ENCODE measurements at places on chromosomes 6 and 20. TPM values are rescaled to one million over a fixed set of nuclear protein-coding genes. Genes with fewer than 3 reads are reported as not detected.

The XKR7 gene
- total RNA-seq: 0.10 TPM

The PRICKLE4 gene
- total RNA-seq: 15.6 TPM

DNA sequence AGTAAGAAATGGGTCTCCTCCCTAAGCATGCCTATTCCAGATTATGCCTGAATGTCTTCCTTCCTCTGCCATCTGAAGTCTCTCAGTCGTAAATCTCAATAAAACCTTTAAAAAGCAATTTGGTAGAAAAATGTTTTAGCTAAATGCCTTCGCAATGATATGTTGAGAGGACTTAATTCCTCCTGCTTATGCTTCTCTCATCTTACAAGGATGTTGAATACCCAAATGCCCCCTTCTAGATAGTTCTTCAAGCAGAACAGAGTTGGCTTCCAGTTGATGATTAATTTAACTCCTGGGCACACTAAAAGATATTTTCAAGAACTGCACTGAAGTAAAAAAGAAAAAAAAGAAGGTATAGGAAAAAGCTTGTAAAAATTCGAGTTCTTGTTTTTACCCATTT, 275.0 kb upstream of the SPTLC3 start:
- no peak overlapping the region for H3K27ac ChIP-seq
- no peak overlapping the region for H3K4me3 ChIP-seq
- no peaks in the 10 kb centered on the region for H3K36me3 ChIP-seq
- DNase-seq: no peak
- no peaks in the 10 kb centered on the region for H3K27me3 ChIP-seq

The HLA-DQB1 gene
- total RNA-seq: 8.6 TPM

GRCh38 chr6:57283106-57283505, 34.3 kb upstream of the PRIM2 start:
- no peaks in the 10 kb centered on the region for H3K36me3 ChIP-seq
- no peak for DNase-seq
- no peaks in the 10 kb centered on the region for H3K27me3 ChIP-seq
- no peak overlapping the region for H3K4me3 ChIP-seq
- no peaks in the 10 kb centered on the region for H3K4me1 ChIP-seq
- no peak overlapping the region for H3K27ac ChIP-seq

The MYMX gene
- total RNA-seq: not detected

- no peak for DNase-seq
- H3K27ac ChIP-seq: no peak overlapping the region
- H3K4me3 ChIP-seq: no peak overlapping the region
- no peaks in the 10 kb centered on the region for H3K27me3 ChIP-seq
These were observed 10.5 kb downstream of the THBS2 start for GRCh38 chr6:169243186-169243585.

The SYNJ2 gene
- total RNA-seq: 22.7 TPM

GRCh38 chr20:16848061-16848460, 99.9 kb downstream of the OTOR start:
- no peaks in the 10 kb centered on the region for H3K4me1 ChIP-seq
- H3K27me3 ChIP-seq: no peaks in the 10 kb centered on the region
- no peak for DNase-seq
- H3K36me3 ChIP-seq: no peaks in the 10 kb centered on the region
- H3K27ac ChIP-seq: no peak overlapping the region

DNA sequence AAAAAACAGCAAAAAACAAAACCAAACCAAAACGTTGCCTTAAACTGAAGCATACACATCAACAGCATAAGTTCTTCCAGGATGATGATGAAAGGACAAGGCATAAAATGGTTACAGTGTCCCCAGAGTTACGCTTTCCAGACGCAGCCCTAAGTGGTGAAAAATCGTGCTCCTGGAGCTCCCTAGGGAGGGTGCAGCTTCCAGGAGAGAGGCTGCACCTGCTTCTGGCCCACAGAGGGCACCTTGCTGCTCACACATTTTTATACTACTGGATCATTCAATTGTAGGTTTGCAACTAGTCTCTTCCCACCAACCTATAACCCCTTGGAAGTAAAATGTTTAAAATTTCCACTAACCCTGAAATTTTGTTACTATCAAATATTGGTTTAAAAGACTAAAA, 115.0 kb downstream of the PRKN start:
- H3K27me3 ChIP-seq: no peaks in the 10 kb centered on the region
- DNase-seq: no peak
- H3K4me3 ChIP-seq: no peak overlapping the region
- no peaks in the 10 kb centered on the region for H3K36me3 ChIP-seq
- no peaks in the 10 kb centered on the region for H3K4me1 ChIP-seq

- H3K27ac ChIP-seq: no peak overlapping the region
- no peaks in the 10 kb centered on the region for H3K27me3 ChIP-seq
- H3K4me1 ChIP-seq: no peaks in the 10 kb centered on the region
- H3K4me3 ChIP-seq: no peak overlapping the region
- no peak for DNase-seq
These were observed 146.0 kb upstream of the PHACTR1 start for GRCh38 chr6:12570461-12571030.

The NOTCH4 gene
- 11.0 TPM for total RNA-seq

DNA sequence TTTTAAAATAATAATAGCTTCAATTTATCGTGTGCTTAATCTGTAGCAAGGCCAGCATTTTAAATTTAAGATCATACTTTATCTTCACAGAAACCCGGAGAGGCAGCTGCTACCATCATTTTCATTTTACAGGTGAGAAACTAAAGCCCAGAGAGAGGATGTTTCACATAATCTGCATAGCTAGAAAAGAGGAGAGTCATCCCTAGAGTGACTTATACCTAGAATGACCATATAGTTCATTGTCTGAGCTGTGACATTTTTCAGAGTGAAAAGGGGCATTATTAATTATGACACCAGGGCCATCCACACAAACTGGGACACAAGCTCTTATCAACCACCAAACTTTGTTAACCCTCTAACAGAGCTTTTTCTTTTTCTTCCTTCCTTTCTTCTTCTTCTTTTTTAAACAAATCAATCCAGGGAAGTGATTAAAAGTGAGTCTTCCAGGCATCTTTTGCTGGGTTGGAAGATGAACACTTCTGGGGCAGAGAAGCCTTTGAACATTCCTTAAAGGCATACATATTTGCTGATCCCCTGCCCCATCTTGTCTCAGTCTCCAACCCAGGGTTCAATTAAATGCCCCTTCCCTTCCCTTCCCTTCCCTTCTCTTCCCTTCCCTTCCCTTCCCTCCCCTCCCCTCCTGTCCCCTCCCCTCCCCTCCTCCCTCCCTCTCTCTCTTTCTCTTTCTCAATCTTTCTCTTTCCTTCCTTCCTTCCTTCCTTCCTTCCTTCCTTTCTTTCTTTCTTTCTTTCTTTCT, 272.5 kb upstream of the JAG1 start:
- H3K27ac ChIP-seq: no peak overlapping the region
- DNase-seq: no peak
- H3K27me3 ChIP-seq: no peaks in the 10 kb centered on the region
- H3K36me3 ChIP-seq: no peaks in the 10 kb centered on the region
- no peaks in the 10 kb centered on the region for H3K4me1 ChIP-seq
- no peak overlapping the region for H3K4me3 ChIP-seq

The C20orf202 gene
- total RNA-seq: 0.27 TPM

DNA sequence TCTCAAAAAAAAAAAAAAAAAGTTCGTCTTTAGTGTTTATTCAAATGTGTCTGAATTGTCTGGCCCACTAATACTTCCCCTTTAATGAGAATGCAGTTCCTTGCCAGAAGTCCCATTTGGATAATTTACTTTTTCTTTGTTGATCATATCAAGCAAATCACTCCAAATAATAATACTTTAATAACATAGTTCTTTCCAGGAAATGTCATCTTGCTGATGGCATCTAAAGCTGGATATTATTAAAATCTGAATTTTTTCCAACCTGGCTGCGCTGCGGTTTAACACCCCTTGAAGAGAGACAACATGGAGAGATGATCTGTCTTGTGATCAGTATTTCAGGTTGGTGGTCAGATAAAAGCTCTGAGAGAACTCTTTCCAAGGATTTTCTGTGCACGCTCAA, 111.2 kb upstream of the CNKSR3 start:
- no peak overlapping the region for H3K4me3 ChIP-seq
- H3K36me3 ChIP-seq: no peaks in the 10 kb centered on the region
- H3K27ac ChIP-seq: no peak overlapping the region
- no peaks in the 10 kb centered on the region for H3K27me3 ChIP-seq
- no peak for DNase-seq

The GRIK2 gene
- total RNA-seq: 16.6 TPM

DNA sequence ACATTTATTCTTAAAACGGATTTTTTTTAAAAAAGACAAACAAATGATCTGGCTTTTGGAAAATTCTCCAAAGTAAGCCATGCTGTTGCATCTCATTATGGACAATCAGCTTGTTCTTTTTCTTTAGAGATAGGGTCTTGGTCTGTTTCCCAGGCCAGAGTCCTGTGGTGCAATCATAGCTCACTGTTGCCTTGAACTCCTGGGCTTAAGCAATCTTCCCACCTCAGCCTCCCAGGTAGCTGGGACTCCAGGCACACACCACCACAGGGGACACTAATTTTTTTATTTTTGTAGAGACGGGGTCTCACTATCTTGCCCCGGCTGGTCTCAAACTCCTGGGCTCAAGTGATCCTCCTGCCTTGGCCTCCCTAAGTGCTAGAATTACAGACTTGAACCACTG, 45.9 kb upstream of the TGM3 start:
- H3K4me1 ChIP-seq: no peaks in the 10 kb centered on the region
- no peaks in the 10 kb centered on the region for H3K36me3 ChIP-seq
- DNase-seq: no peak

The FGD2 gene
- 25.8 TPM for total RNA-seq

- no peaks in the 10 kb centered on the region for H3K4me1 ChIP-seq
- peaks cover 4% of the 10 kb centered on the region for H3K36me3 ChIP-seq
- no peak for DNase-seq
- no peak overlapping the region for H3K27ac ChIP-seq
- H3K27me3 ChIP-seq: no peaks in the 10 kb centered on the region
These were observed 106.9 kb downstream of the SLC23A2 start for GRCh38 chr20:4894409-4894808.

The OGFRL1 gene
- 15.0 TPM for total RNA-seq

Data from thyroid gland (tissue), 4 donors.